Heart left ventricle (tissue), 16 donors: ENCODE measurements at places on chromosomes 11 and 22.

- DNase-seq = no peak
Observed at GRCh38 chr11:27717801-27718229, 17.6 kb upstream of the BDNF start.

- no peak for DNase-seq
Observed at GRCh38 chr11:112467721-112468120, 207.1 kb upstream of the PLET1 start.

GRCh38 chr11:9263840-9264315 lies 1.3 kb downstream of the DENND5A start:
- DNase-seq = no peak

DNA sequence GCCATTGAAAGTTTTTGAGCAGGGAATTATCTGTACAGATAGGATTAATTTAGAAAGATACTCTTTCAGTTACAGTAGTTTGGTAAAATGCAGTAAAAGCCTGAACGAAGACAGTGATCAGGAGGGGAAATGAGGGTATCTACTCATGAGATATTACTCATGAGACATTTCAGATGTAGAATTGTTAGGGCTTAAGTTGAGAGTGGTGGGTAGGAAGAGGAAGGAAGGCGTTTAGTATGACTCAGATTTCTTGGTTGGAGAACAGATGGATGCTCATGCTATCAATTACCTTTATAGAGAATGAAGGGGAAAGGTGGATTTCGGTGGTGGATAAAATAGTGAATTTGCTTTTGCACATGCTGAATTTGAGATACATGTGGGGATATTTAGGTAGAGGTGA lies 15.8 kb downstream of the CCDC81 start:
- no peak for DNase-seq

GRCh38 chr11:17412488-17413180 lies 24.2 kb upstream of the KCNJ11 start:
- DNase-seq = no peak

DNA sequence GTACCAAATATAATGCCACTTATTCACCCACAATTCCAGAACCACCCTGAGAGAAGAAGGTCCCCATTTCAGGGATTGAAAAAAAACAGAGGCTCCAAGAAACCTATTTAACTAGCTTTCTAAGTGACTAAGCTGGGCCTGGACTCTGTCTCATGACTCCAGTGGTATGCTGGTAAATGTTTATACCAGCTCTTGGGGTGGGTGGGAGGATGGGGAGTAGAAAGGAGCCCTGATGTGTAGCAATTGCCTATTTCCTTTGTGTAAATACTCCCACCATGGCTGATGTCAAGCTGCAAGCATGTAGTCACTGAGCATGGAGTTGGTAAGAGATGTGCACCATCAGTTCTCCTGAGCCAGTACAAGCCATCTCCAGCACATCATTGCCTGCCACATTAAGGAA lies 2.8 kb downstream of the PRG3 start:
- DNase-seq = no peak

DNA sequence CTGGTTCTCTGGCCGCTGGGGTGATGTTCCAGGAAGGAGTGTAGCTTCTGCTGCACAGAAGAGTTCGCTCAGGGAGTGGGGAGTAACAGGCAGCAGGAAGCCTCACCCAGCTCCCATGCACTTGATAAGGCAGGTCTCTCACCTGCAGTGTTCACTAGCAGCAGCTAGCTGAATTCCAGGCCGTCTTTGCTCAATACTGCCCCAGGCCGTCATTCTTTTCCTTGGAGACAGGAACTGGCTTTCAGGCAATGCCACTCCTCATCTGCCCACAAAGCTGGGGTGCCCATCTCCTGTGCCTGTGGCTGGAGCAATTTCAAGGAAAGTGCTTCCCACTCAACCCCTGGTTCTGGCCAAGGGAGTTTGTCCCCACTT lies 66.1 kb downstream of the ARHGAP42 start:
- no peak for DNase-seq

GRCh38 chr11:4095509-4096230 lies 1.1 kb downstream of the RRM1 start:
- no peak for DNase-seq

DNA sequence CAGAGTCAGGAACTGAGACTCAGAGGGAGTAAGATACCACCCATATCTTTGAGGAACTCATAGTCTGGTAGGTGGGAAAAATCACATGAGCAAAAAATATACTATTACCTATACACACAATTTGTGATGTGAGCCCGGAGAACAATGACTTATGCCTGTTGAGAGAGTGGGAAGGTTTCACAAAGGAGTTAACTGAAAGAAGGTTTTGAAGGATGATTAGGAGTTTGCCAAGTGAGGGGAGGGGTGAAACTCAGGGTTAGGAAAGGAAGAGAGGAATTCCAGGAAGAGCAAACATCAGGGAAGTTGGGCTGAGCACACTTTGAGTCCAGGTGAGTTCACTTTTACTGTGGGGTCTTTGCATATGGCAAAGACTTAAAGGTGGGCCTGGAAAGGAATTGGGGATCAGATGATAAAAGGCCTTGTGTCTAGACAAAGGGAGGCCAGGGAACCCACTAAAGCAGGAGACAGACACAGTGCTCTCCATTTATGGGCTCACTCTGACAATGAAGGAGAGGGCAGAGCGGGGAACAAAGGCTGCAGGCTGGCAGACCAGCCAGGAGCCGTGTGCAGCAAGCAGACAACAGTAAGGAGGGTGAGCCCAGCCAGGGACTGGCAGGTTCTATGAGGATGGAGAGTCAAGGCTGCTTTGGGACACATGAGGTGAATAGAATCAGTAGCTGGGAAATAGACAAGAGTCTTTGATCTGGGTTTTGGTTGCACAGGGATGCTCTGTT lies 33.1 kb downstream of the TSPAN18 start:
- no peak for DNase-seq

DNA sequence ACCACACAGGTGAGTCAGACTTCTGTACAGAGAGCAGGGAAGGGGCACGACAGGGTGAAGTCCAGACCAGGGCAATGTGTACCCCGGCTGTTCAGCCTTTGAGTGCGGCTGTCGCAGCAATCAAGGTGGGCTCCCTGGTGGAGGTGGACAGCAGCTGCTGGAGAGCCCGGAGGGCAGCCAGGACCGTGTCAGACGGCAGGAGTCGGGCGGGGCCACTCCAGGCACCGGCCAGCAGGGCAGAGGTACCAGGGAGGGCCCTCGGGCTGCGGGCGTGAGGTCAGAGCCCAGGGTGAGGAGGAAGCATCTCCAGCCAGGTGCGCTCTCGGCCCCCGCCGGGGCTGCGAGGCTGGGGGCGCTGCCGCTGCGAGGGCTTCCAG lies 802 bp upstream of the PIM3 start:
- DNase-seq = no peak

DNA sequence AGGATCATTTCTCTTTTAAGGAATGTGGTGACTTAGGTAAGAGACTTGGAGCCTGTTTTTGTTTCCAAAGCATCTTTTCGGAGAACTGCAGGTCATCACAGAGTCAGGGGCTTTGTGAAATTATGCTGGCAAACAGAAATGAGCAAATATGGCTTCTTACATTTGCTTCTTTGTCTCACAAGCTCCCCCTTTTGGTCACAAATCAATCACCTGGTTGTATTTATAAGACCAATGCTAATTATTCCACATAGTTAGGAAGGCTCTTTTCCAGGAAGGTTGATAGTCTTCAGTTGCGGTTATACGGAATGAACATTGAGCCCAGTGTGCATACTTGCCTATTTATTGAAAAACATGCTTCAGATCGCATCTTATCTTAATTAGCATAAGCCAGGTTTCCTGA lies 34.6 kb upstream of the CEP126 start:
- no peak for DNase-seq

- DNase-seq = no peak
Observed at GRCh38 chr11:67522844-67523555, at the start of gene CABP2. Gene CABP2 (minus strand): TSS chr11:67523446. CDS start chr11:67523326, 120 bp downstream.

DNA sequence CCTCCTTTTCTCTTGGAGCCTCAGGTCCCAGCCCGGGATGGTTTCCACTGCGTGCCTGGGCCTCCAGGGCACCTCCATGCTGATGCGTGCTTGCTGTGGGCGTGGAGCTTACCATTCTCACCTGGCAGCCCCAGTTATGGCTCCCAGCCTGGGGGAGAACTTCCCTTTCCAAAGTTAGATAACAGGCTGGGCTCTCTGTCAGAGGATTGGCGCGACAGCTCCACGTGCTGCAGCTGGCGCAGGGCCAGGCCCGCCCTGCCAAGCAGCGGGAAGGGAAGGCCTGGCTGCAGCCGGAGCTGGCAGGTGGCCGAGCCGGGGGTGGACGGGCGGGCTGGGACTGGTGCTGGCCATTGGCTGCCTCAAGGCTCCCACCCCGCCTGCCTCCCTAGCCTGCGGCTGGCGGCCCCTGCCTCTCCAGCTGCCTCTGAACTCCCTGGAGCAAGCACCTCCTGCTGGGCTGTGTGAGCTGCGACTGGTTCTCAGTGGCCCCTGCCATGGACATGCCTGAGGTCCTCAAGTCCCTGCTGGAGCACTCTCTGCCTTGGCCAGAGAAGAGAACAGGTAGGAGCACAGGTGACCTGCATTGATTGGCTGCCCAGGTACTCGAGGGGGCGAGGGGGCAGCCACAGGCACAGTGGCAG lies 14.6 kb upstream of the TEF start:
- peak; percentile 98 for DNase-seq

DNA sequence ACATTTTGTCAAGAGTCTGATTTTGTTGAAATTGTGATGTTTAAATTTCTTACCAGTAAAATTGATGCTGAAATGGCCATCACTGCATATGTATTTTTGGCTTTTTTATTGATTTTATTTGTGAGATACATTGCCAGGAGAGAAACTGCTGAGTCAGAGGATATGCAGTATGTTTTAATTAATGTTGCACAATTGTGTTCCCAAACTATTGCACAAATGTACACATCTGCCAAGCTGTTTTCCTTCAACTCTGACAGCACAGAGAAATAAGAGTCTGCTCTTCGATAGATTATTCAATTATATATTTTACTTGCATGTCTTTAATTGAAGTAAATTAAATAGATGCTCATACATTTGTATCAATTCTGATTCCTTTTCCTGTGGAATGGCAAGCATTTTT lies 640.2 kb upstream of the LUZP2 start:
- no peak for DNase-seq
